ENCODE measurements at places on chromosomes 4 and X. TPM values are rescaled to one million over a fixed set of nuclear protein-coding genes. Genes with fewer than 3 reads are reported as not detected.

The SYTL4 gene
- not detected for total RNA-seq

The KLHL15 gene
- total RNA-seq = 11.5 TPM

The KCND1 gene
- total RNA-seq = 2.9 TPM

The RAB39B gene
- total RNA-seq = 9.4 TPM

The GLRA3 gene
- total RNA-seq = not detected

The TAF7L gene
- total RNA-seq = not detected

The CHRNA9 gene
- 0.18 TPM for total RNA-seq

The PRR32 gene
- total RNA-seq = not detected

The DSPP gene
- total RNA-seq = not detected

The TRIM75 gene
- total RNA-seq = not detected

The USP27X gene
- 1.0 TPM for total RNA-seq

The TRAPPC2 gene
- 18.4 TPM for total RNA-seq

The SPANXD gene
- total RNA-seq = not detected

The XAGE1A gene
- total RNA-seq = not detected

The GAGE1 gene
- total RNA-seq = not detected

The PPP1R2C gene
- not detected for total RNA-seq

The GPR78 gene
- not detected for total RNA-seq

The NAP1L2 gene
- 1.8 TPM for total RNA-seq

The TAPT1 gene
- 34.4 TPM for total RNA-seq

The PABPC1L2B gene
- total RNA-seq = not detected

The CLNK gene
- 0.61 TPM for total RNA-seq

The RBM47 gene
- 2.3 TPM for total RNA-seq

The RRH gene
- total RNA-seq = 0.32 TPM

The TMEM187 gene
- total RNA-seq = 10.7 TPM

The ESX1 gene
- not detected for total RNA-seq

The CACNA1F gene
- 0.19 TPM for total RNA-seq

The DCLK2 gene
- total RNA-seq = 0.07 TPM

The MCTS1 gene
- 45.7 TPM for total RNA-seq

The CPZ gene
- total RNA-seq = not detected

The MAGEC1 gene
- not detected for total RNA-seq

The COX7B2 gene
- not detected for total RNA-seq

The INPP4B gene
- 23.5 TPM for total RNA-seq

The RAI2 gene
- 0.33 TPM for total RNA-seq

The MSANTD1 gene
- total RNA-seq = 0.82 TPM

The ATP2B3 gene
- not detected for total RNA-seq

The RAB41 gene
- not detected for total RNA-seq

The QRFPR gene
- total RNA-seq = not detected

The ENPP6 gene
- 6.9 TPM for total RNA-seq

The ASB5 gene
- total RNA-seq = not detected

The FAM47A gene
- total RNA-seq = not detected

The GPC3 gene
- total RNA-seq = not detected

The TRIM60 gene
- total RNA-seq = not detected

The COX18 gene
- 13.2 TPM for total RNA-seq

The ADAM29 gene
- not detected for total RNA-seq

The SMARCA5 gene
- 51.8 TPM for total RNA-seq

The ZNF182 gene
- total RNA-seq = 8.9 TPM

The PDZD4 gene
- 0.12 TPM for total RNA-seq

The RPS6KA6 gene
- total RNA-seq = not detected

The VCX2 gene
- not detected for total RNA-seq

The UBA6 gene
- 91.2 TPM for total RNA-seq

The MAOA gene
- total RNA-seq = 3.1 TPM

The PNMA3 gene
- 2.2 TPM for total RNA-seq

The NWD2 gene
- not detected for total RNA-seq

The ALPK1 gene
- total RNA-seq = 17.7 TPM

Measured in activated CD8-positive, alpha-beta memory T cell treated with anti-CD3 and anti-CD28 coated beads, Interleukin-2, amount 10 ng/mL, durations not matched to agents 7 days and 5 days (primary cell).